ENCODE measurements at places on chromosomes 11 and 22. TPM values are rescaled to one million over a fixed set of nuclear protein-coding genes. Genes with fewer than 3 reads are reported as not detected.

Gene PLA2G6
- total RNA-seq = 24.9 TPM

Gene C11orf91
- total RNA-seq = not detected

Gene BDNF
- total RNA-seq = 16.7 TPM

Gene BBOX1
- total RNA-seq = not detected

Gene RIC3
- total RNA-seq = not detected

Gene TSPAN32
- total RNA-seq = 0.17 TPM

Gene SLN
- total RNA-seq = not detected

Gene TMEM121B
- total RNA-seq = under 0.01 TPM

Gene GLYATL1
- not detected for total RNA-seq

Data from fibroblast of lung (primary cell).